ENCODE measurements at places on chromosomes 7 and 10.
A peak's percentile ranks its signal among the peaks of the same experiment; 100 is the strongest.

GRCh38 chr7:3991731-3992231 lies 690.3 kb upstream of the FOXK1 start:
- no peak for DNase-seq

DNA sequence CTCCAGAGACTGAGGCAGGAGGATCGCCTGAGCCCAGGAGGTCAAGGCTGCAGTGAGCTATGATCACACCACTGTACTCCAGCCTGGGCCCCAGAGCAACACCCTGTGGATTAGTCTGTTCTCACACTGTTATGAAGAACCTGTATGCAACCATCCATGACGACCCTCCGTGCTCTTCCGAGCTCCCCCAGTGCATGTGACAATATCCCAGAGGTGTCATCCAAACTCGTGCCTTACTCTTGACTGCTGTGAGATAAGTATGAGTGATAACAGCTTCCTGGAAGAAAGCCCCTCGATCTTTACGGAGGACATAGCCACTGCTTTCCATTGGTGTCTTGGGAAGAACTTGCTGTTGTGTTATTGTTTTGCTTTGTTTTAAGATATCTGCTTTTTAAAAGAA lies 591.9 kb downstream of the GALNT17 start:
- no peak for DNase-seq

DNA sequence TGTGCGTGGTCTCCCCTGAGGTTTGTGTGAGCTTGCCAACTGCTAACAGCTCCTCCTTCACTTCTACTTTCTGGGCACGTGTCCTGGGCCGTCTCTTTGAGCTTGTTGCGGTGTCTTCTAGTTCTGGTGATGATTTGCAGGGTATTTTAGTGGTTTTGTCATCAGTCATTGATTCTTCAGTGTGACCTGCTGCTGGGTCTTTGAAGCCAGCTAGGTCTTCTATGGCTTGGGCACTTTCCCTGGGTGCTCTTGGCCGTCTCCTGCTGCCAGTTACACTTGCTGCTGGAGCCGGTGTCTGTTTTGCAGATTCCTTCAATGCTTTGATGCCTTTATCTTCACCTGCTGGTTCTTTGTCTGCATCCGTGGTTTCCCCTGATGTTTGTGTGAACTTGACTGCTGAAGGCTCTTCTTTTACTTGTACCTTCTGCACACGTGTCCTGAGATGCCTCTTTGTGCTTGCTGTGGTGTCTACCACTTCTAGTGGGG lies 23.0 kb downstream of the MKI67 start:
- peak; percentile 38 for DNase-seq

- no peak for DNase-seq
Observed at GRCh38 chr7:75638594-75639070, 100.1 kb downstream of the HIP1 start.

GRCh38 chr7:8161364-8161828 lies 100.6 kb downstream of the ICA1 start:
- DNase-seq, result no peak

- no peak for DNase-seq
Observed at GRCh38 chr10:51874131-51874530, 174.7 kb upstream of the CSTF2T start.

GRCh38 chr10:110566472-110567200 lies 859 bp upstream of the SMC3 start:
- DNase-seq, result no peak

- DNase-seq, result no peak
Observed at GRCh38 chr7:153188630-153189029, 429.1 kb downstream of the ACTR3B start.

DNA sequence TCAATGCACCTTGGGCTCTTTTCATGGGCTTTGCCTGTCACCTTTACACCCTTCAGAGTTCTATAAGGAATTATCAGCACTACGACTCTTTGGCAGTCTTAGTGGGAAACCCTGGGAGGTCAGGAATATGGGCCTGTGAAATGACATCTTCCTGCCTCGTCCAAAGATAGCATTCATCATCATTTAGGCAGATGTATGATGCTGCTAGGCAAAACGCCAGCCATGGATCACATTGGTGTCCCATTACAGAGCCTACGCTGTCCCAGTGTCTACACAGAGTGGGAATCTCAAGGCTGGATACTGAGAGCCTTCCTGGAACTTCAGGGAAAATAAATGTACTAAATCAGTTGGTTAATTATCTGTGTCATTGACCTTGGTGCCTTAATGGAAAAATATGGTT lies 259.4 kb upstream of the CELF2 start:
- DNase-seq, result no peak

- DNase-seq, result no peak
Observed at GRCh38 chr7:68434857-68435256, 1163.4 kb upstream of the AUTS2 start.

GRCh38 chr10:14665304-14665703 lies 109.4 kb downstream of the FAM107B start:
- DNase-seq, result peak; percentile 57

GRCh38 chr7:40674316-40674715 lies 539.5 kb downstream of the SUGCT start:
- no peak for DNase-seq

GRCh38 chr10:101046332-101047238 lies 15.2 kb upstream of the KAZALD1 start:
- no peak for DNase-seq

DNA sequence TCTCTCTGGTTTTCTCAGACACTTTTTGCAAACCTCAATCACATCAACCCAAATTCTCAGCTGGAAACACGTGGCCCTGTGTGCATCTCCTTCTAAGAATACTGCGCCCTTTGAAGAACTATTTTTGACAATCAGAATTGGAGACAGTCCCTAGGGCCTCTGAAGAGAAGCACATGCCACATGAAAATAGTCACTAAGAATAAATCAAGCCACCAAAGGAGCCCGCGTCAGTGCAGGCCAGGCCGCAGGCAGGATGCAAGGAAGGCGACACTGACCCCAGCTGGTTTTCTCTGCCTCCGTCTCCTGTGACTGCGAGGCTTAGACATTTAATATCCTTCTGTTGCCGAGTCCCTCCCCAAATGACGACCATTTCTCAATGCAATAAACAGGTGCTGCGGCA lies 88.0 kb upstream of the ADAM12 start:
- DNase-seq, result no peak

DNA sequence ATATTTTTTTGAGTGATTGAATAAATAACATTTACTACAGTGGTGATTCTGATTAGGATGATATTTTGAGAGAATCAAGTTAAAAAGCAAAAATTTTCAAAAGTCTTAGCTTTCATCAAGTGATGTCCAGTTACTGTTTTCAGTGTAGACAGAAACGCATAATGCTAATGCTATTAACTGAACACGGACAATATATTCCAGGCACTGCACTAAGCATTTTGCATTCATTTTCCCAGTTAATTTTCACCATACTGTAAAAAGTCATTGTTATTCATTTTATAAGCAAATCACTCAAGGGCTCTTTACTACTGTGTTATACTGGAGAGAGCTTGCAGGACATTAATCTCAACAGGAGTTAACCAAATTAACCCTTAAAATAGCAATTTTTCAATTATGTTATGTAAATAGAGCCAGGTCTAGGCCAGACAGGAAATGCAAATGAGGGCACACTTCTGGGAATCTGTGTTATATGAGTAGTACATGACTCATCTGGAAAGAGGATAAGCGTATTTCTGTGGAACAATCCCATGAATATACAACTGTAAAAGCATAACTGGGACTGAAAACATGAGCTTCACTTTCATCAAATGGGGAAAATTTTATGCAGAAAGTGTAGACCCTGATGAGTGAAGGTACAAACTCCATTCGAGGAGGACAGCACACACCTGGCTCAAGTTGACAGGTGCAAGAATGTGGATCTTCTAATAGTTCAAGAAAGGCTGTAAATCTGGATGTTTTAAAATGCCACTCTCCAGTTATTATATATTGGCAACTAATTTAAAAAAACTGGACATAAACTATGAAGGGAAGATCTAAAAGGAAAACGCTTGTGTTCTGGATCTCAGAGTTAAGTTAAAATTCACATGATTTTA lies 75.4 kb downstream of the ANK3 start:
- DNase-seq, result no peak

DNA sequence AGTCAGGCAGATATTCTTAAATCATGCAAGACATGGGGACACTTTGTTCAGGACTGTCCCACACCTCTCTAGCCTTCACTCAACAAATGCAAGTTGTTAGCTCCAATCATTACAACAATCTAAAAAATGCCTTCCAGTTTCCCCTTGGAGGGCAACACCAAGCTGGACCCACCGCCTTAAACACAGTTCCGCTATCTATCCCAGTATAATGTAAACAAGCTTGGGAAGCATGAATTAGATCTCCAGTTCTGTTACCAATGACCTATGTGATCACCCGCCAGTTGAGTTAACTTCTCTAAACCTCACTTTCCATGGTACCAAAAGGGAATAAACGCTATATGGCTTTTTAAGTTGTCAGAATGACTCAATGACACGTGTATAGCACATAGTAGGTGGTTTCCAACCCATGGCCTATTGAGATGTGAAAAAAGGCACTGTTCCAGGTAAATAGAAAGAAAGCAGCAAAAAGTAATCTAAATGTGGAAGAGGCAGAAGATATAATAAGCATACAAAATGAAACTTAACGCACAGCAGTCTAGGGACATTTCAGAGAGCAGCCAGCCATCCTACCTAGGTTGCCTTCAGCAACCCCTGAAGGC lies 2.4 kb upstream of the REEP3 start:
- no peak for DNase-seq

DNA sequence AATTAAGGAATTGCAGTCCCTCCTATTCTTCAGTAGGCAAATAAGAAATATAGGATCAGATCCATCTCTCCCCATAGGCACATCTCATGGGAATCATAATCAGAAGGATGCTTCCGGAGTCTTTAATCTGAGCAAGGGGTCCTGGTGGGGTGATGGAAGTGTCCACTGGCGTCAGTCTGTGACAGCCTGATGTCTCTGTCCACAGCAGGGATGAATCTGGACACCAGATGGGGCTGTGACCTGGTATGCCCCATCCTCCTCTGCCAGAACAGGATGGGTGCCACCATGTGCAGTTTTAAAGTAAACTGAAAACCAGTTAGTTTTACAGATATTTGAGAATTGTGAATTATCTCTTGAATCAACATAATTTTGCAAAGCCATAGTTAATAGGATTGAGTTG lies 148.7 kb downstream of the C1GALT1 start:
- DNase-seq, result no peak

DNA sequence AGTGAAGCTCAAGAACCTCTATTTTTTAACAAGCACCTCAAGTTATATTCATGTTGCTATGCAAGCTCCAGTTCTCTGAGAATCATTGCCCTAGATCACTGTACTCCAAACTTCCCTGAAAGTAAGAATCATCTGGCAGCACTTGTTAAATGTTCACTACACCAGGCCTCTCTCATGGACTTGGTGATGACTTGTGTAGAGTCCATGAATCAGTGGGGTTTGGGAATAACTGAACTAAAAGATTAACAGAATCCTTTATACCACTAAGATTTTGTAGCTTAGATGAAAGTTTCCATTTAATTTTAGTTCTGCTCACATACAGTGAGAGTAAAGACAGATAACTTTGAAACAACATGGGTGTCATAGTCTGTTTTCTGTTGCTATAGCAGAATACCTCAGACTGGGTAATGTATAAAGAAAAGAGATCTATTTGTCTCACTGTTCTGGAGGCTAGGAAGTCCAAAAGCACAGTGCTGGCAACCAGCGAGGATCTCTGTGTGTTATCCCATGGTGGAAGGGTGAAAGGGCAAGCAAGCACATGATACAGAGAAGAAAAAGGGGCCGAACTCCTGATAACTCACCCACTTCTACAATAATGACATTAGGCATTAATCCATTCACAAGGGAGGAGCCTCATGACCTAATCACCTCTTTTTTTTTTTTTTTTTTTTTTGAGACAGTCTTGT lies 27.9 kb upstream of the AOAH start:
- no peak for DNase-seq

DNA sequence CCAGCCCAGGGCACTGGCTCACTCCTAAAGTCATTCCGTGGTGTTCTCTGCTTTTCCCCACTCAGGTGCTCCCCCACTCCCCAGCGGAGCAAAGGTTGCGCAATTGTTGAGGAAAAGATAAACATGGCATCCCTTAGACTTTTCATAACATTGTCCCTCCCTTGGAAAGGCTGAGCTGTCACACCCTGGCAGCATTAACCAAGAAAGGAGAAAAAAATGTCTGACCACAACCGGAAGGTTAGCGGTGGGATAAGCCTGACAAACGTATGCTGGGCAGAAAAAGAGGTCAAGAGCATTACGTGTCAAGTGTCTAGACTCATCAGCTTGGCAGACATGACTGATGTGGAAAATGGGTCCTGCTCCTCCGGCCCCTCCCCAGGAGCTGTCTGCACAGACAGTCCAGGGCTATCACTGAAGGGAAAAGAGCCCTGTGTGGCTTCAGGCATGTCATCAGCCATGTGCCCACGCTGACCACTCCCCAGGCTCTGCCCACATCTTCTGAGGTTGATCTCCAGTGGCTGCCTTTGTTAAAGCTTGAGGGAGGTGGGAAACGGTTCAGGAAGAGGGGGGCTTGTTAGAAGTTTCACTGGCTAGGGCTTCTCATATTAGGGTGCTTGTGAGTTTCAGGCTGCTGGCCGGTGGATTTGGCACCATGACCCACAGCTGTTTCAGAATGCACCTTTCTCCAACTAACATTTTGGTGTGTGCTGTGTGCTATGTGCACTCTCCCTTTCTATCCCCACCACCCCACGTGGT lies 30.1 kb downstream of the BTBD16 start:
- no peak for DNase-seq

DNA sequence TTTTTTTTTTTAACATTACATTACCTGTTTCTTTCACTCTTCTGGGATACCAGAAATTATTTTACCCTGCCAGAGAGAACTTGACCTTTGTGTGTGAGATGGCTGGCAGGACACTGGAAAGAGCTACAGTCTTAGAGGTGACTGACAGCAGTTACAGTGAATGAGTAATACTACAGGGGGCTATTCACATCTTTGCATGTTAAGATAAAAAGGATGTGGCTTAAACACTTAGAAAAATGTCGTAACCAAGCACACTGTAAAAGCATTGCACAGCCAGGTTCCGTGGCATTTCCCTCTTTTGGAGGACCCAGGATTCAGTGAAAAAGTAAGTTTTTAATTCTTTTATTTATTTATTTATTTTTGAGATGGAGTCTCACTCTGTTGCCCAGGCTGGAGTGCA lies 18.8 kb upstream of the TBC1D12 start:
- no peak for DNase-seq

DNA sequence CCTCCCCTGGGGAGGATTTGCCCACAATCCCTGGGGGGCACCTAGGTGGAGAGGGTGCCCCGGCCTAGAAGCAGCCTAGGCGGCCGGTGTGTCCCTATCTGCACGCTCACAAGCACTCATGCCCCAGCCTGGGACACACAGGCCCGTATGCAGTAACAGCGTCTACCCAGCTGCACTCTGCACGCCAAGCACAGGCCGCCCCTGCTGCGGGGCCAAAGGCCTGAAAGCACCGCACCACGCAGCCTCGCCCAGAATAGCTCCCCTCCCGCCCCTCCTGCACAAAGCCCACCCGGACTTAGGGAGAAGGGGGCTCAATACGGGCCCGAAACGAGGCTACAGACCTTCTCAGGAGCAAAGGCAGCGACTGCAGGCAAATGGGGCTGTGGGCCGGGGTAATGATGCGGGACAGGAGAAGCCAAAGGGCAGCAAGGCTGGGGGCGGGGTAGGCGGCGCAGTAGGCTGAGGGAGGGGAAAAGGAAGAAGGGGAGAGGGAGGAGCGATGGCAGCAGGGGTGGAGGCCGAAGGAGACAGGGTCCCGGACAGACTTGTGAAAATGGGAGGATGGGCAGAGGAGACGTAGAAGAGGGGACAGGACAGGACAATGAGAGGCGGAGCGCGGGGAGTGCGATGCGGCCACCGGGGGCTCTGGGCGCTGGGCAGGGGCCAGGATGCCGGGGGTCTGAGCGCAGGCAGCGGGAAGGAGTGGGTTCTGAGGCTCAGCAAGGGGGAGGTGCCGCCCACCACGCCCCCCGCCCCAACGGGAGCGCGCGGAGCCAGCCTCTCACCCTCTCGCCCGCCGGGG lies 544 bp downstream of the GPRIN2 start:
- no peak for DNase-seq

- no peak for DNase-seq
Observed at GRCh38 chr7:78346827-78347226, 548.3 kb downstream of the PHTF2 start.

Data from CD4-positive, alpha-beta T cell treated with Interleukin-2 at 100 ng/mL for 4 hours (primary cell).